Midbrain (tissue), 1 donor: ENCODE measurements at places on chromosomes 13 and 19.

GRCh38 chr13:46595136-46595884, 42.3 kb downstream of the LRCH1 start:
- DNase-seq = no peak

- DNase-seq = no peak
Measured at GRCh38 chr19:5157186-5157585, 183.4 kb downstream of the PTPRS start.

DNA sequence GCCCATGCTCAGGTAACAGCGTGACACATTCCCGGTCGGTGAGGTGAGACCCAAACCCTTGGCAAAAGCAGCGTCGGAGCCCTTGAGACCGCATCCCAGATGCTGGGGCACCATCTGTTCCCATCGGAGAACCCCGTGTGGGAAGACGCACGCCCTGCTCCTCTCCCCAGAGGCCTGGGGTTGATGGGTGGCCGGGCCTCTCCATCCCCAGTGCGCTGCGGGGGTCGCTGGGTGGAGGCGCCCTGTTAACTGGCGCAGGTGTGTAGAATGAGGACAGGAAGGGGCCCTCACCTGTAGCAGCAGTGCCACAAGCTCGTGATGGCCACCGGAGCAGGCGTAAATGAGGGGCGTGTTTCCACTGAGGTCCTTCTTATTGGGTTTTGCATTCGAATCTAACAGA, 24.6 kb downstream of the PDCD5 start:
- DNase-seq = no peak

DNA sequence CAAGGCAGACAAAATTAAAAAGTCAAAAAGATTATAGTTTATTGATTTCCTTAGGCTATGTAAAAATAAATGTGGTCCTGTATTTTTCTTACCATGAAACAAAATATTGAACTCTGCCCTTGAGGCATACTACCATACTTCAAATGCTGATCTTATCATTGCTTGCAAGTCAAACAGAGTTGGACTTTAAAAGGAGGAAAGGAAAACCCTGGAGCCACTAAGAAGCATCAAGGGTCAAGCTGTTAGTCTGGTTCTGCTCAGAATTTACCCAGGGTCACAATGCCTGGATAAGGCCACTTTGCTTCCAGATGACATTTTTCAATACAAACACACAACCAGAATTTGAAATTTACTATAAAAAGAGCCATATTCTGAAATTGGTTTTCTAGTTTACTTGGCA, 2.2 kb upstream of the FREM2 start:
- no peak for DNase-seq

DNA sequence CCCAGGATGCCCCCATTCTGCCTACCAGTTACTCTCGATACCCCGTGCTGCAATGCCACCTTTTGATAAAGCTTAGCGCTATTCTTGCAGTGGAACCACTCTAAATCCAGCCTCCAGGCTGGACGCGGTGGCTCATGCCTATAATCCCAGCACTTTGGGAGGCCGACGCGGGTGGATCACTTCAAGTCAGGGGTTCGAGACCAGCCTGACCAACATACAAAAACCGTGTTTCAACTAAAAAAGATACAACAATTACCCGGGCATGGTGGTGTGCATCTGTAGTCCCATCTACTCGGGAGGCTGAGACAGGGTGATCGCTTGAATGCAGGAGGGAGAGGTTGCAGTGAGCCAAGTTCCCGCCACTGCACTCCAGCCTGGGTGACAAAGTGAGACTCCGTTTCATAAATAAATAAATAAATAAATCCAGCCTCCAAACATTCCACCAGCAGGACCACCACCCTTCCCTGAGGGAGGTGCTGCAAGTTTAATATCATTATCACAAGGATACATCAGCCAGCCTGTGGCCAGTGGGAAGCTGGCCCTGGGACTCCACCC, 27.7 kb downstream of the CYP2B6 start:
- DNase-seq = no peak

- no peak for DNase-seq
Measured at GRCh38 chr19:49786376-49786820, 19.6 kb downstream of the AP2A1 start.

DNA sequence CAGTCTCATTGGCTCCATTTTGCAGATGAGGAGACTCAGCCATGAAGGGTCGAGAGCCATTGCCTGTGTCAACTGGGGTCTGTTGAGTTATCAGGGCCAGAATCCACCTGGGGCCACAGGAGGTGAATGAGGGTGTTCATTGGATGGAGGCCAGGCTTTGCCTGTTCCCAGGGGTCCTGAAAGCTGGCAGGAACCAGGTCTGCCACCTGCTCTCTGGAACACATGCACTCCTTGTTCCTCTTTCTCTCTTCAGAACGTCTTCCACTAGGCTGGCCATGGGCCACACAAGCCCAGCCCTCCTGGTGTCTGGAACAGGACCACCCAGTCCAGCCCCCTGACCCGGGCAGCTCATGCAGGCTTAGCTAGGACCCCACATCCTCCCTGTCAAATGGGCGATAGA, 21.1 kb downstream of the PPP1R37 start:
- DNase-seq = no peak

- DNase-seq = no peak
Measured at GRCh38 chr13:81012031-81012430, 671.1 kb upstream of the SPRY2 start.

- DNase-seq = no peak
Measured at GRCh38 chr19:10086591-10087192, 575 bp downstream of the SHFL start.

DNA sequence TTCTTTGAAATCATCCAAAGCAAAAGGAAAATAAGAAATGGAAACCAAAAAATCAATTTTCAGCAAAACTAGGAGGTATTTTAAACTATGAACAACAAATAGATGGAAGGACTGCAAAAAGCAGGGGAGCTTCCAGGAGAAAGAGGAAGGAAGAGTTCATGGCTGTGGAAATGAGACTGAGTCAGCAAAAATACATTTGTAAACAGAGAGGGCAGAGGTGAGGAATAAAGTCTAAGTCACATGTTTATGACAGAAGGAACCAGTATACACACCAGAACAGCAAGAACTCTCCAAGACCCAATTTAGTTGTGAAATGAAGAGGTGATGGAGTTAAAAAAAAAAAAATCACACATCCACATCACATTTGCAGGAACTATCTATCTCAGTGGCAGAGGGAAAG, 69.6 kb downstream of the RNASEH2B start:
- no peak for DNase-seq

GRCh38 chr19:23262920-23263319, 12.7 kb upstream of the ZNF724 start:
- DNase-seq = no peak

DNA sequence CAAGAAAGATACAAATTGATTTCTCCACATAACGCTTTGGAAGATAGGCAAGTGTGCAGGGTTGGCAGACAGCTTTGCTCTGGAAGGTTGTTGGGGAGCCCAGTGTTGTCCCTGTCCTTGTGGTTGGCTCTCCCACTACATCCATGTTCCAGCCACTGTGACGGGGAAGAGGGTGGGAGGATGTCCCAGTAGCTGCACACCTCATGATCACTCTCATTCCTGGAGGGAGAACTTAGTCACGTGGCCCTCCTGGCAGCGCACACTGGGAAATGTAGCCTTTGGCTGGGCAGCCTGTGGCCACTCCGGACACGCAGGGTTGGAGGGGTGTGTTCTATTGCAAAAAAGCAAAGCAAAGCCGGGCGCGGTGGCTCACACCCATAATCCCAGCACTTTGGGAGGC, 9.9 kb downstream of the POLD1 start:
- no peak for DNase-seq

DNA sequence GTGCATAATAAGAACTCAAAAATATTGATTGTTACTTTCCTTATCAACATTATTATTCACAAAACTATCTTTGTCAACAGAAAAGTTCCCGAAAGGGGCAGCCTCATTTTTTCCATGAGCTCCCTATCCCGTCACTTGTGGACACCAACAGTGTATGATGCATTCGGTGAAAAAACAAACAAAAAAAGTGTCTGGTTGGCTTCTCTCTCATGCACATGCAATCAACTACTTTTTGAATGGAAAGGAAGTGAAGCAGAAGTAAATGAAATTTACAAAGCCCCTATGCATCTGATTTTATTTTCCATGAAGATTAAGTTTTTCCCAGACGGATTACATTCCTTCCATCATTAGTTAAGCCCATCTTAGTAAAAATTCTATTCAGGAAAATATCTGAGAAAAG, 526.9 kb downstream of the RFC3 start:
- DNase-seq = no peak

GRCh38 chr19:12913011-12913561, 6.0 kb downstream of the SYCE2 start:
- DNase-seq = peak; percentile 88

- DNase-seq = no peak
Measured at GRCh38 chr13:114077099-114077932, 55.1 kb downstream of the RASA3 start.

DNA sequence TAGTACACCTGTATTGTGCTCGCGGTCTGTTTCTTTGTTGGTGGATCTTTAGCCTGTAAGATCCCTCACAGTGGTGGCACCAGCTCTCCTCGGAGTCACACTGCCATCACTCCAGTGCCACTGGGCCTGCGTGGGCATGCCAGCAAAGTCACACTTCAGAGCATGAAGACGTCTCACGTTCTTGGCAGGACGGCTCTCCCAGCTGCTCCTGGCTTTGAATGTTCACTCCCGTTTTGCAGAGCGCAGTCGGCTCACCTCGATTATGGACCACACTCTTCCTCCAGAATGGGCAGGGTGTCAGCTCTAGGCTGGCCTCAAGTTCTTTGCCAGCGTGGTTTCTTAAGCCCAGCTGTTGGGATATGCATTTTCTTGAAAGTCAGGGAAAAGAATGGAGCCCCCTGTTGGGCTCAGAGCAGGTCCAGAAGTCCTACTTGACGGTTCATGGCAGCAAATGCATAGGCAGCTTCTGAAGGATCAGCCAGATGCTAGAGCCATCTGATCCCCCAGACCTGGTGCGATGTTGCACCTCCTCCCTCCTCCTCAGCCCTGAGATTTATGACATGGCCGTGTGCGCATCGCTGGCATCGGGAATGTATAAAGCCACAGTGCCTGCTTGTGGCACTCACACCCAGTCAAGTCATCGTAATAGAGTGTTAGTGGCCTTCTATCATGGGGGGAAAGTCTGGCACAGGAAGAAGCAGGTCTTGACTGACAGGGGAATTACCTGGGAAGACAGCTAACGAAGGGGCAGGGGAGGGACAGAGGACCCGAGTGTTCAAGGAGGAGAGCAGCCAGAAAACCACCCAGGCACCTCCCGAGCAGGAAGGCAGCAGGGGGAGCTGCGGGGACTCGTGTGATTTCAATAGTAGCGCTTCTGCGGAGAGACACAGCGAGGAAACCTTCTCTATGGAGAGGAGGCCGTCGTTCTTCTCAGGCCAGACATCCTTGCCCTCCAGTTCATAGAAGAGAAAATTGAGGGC, 40.2 kb upstream of the NPAS1 start:
- no peak for DNase-seq

DNA sequence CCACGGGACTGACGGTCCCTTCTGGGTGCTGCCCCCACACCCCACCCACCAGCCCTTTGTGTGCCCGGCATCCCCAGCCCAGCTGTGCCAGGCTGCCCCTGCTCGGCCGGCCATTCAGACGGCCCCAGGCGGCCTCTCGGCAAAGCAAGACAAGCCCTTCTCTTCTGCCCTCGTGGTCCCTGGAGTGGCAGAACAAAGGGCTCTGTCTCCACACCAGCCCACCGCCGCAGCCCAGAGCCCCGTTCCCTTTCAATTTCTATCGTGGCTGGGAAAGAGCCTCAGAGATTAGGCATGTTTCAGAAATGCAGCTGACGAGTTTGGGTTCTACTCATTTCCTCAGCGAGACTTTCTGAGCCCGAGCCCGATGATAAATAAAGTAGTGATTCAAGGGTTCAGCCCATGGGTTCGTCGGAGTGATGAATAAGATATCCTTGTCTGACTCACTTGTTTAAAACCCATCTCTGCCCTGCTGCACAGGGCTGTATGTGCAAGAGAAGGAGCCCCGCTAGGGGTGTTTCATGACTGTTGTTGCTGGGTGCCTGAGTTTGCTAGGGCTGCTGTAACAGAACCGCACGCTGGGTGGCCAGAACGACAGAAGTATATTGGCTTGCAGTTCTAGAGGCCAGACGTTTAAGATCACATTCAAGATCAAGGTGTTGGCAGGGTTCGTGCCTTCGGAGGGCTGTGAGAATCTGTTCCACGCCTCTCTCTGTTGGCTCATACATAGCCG, 4.3 kb downstream of the MYO9B start:
- DNase-seq = peak; percentile 81

DNA sequence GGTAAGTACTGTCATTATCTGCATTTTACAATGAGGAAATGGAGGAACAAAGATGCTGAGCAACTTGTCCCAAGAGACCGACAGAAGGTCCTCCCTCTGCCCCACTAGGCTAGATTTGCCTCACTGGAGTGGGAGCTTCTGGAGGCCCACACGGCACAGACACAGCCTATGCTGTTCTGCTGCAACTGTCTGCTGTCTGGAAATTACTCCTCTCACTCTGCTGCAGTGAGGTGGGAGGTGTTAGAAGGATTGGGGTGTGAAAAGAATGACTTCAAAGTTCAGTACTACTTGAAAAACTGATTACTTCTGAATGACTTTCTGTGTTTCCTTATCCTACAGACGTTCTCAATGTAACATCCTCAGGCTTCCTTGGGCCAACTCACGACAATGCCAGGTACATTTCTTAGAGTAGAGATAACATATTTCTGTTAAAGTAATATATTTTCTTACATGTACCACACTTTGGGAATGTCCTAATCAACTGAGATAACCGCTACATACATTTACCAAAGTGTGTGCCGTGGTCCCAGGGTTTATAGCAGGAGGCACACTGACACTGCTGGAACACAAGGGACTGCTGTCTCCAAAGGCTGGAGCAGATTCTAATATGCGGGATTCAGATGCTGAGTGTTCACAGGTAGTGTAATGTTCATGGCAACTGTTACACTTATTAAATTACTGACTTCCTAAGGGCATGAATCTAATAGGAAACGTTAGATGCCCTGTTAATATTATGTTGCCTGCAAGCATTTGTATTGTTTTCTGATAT, 53.5 kb upstream of the WASF3 start:
- no peak for DNase-seq

GRCh38 chr13:97627566-97627965, 193.6 kb downstream of the RAP2A start:
- no peak for DNase-seq

GRCh38 chr13:27971236-27971645, 2.1 kb upstream of the CDX2 start:
- no peak for DNase-seq

- DNase-seq = no peak
Measured at GRCh38 chr13:28548872-28549271, 53.9 kb upstream of the FLT1 start.

GRCh38 chr13:96785986-96786385, 208.3 kb downstream of the OXGR1 start:
- no peak for DNase-seq

- no peak for DNase-seq
Measured at GRCh38 chr13:66644855-66645460, 585.2 kb downstream of the PCDH9 start.

DNA sequence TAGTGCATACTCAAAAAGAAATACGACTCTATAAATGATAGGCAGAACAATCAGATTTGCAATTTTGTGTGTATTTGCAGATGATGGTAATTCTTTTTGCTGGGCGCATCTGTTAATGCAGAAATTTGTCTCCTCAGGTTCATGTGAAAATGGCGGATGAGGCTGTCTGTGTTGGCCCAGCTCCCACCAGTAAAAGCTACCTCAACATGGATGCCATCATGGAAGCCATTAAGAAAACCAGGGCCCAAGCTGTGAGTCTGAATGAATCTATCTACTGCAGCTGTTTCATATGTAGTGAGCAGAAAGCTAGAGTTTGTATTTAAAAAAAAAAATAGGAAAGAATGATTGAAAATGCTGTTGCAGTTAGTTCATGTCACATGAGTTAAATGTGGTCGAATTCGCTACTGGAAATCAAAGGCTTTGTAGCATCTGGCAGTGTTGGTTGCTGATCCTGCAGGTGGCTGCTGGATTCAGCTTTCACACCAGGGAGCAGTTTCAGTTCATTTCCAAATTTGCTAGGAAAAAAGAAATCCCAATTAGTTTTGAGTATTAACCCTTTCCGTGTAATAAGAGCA, 66.0 kb downstream of the PCCA start:
- DNase-seq = no peak
